ENCODE measurements at places on chromosomes 2 and 18.

DNA sequence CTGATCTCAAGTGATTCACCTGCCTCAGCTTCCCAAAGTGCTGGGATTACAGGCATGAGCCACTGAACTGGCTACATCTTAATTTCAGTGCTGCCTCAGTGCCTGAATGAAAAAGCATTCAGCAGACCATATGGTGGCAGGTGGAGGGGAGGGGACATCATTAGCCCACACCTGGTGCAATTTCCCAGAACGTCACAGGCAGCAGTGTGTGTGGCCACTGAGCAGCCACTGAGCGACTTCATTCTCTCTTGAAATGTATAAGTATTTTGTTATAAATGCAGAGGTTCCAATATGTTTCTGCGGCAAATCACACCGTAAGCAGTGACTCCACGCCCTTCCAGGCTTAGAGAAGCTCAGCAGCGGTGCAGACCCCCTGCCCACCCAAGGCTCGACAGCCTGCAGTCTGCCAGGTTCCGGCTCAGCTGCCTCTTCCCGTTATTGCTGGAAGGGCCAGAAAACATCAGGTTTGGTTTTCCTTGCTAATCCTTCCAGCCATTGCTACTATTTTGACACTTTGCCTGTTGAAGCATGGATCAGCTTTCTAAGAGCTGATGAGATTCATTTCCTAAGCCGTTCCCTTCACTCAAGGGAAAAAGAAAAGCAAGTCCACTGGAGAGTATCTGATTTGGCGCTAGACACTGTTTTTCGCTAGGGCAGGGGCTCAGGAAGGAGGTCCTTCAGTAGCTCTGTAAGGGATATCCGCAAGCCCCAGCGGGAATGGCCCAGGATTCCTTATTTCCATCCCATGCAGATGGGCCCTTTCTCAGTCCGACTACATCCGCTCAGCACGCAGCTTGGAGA is 250.7 kb downstream of the VAPA start:
- DNase-seq, result no peak

GRCh38 chr2:67613227-67613626 is 216.1 kb downstream of the ETAA1 start:
- DNase-seq, result no peak

- no peak for DNase-seq
Measured at GRCh38 chr18:984004-984403, 79.3 kb downstream of the ADCYAP1 start.

GRCh38 chr2:202116691-202117090 is 43.6 kb downstream of the KIAA2012 start:
- DNase-seq, result no peak

GRCh38 chr2:172929644-172930043 is 146.0 kb upstream of the MAP3K20 start:
- no peak for DNase-seq

DNA sequence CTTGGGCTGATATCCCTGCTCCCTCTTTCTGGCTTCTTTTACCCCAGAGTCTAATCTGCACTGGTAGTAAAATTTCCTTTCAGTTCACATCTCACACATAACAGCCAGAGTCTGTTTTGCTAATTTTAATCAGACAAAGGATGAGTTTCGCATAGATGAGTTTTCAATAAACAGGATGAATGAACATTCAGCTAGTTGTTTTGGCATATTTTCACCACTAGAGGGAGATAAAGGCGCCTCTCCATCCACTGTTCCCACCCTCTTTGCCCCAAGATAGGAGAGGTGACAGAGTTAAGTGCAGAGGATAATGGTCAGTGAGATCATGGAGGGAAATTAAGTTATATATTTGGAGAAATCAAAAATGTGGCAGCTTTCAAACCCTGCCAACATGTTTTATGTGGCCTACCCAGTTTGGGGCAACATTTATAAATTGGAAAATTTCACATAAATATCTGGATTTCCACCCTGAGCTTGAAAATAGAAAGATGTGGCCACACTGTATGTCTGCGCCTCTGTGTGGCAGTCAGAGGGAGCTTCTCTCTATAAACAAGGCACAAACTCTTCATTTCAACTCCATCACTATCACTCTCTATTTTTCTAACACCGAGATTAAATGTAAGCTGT is 48.5 kb upstream of the DTNA start:
- no peak for DNase-seq

DNA sequence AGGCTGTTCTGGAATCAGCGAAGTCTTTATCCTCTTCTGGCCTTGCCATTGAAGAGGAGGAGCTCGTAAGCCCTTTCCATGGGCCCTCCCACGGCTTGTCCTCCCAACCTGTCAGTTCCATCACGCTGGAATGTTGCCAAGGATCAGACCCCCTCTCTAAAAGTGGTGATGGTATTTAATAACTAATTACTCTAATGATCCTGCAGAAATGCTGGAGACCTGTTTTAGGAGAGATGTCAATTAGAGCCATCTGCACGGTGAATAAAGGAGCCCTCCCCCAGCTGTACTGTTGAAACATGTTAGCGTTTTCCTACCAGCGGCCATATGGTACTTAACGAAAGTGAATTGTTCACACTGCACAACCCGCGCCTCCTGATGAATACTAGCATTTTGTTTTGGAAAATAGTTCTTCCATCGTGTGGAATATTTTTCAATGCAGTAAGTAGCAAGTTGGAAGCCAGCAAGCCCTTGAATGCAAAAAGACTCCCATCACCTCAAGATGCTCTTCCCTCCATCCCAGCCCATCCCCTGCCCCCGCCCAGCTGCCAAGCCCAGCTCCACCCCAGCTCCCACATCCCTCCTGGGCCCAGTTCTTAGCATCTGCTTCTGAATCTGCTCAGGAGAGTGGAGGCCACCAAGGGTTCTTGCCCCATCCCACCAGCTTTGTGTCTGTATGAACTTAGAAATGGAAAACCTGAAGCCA is 145.4 kb downstream of the KLHL29 start:
- DNase-seq, result no peak

DNA sequence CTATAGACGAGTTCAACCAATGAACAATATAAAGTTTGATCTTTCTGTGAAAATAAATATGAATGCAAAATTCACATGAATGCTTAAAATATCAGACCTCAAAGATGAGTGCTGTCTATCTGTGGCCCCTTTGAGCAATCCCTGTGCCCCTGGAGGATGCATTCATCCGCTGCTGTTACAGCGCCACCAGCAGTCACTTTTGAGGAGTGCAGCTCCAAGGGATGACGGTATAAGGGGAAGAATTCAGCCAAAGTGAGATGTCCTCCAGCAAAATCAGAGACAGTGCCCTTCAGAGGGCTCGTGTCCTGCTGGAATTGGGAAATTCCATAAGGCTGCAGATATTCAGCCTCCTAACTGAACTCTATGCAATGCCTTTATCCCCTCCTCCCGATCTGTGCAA is 12.0 kb upstream of the CHRNA1 start:
- DNase-seq, result no peak

GRCh38 chr2:224222291-224222690 is 179.6 kb downstream of the FAM124B start:
- no peak for DNase-seq

- no peak for DNase-seq
Measured at GRCh38 chr2:66596256-66596655, 161.3 kb downstream of the MEIS1 start.

- DNase-seq, result no peak
Measured at GRCh38 chr2:96831679-96832078, 12.1 kb downstream of the ANKRD23 start.

- DNase-seq, result no peak
Measured at GRCh38 chr18:8468921-8469335, 140.3 kb upstream of the RAB12 start.

DNA sequence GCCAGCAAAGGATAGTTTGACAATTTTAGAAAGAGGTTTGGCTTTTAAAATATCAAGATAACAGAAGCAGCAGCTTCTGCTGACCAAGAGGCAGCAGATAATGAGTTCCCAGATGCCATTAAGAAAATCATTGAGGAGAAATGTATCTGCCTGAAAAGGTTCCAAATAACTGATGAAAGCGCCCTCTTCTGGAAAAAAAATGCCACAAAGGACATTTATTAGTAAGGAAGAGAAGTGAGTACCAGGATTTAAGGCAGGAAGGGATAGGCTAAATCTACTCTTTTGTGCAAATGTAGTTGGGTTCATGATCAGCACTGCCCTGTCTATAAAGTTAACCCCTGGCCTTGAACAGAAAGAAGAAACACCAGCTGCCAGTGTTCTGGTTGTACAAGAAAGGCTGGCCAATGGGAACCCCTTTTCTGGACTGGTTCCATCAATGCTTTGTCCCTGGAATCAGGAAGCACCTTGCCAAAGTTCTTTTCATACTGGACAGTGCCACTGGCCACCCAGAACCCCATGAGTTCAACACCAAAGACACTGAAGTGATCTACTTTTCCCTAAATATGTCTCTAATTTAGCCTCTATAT is 40.6 kb downstream of the DHX57 start:
- no peak for DNase-seq

- DNase-seq, result peak; percentile 80
Measured at GRCh38 chr2:218898109-218898878, 17.6 kb downstream of the WNT10A start.

DNA sequence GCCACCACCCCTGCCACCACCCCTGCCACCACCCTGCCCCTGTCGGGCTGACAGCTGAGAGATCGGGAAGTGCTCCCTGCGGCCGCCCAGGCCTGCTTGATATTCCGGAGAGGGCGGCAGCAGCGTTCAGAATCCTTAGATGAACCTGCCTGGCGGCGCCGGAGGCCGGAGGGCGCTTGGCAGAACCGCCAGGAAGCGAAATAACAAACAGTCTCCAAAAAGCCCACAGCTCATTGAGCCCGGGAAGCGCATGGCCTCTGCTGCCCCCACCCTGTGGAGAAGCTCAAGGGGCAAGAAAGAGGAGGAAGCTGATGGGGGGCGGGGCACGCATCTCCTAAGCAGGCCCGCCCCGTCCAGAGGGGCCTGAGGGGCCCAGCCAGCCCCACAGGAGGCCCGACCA is 92.2 kb upstream of the MBOAT2 start:
- DNase-seq, result no peak

DNA sequence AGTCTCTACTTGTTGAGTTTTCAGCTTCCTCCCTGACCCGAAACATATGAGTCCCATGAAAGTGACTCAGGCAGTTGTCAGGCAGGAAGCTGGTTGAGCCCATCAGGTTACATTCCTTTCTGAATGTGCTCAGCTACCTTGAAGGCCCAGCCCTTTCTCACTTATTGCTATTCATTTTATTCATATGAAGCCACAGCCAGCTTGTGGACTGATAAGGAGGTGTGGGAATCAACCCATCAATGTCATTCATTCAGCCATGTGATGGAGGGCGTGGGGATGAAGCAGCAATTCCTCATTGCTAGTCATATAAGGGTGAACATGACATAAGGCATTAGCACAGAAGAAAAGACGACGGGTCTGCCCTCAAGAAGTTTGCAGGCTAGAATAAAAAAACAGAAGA is 5.3 kb upstream of the VPS4B start:
- no peak for DNase-seq

DNA sequence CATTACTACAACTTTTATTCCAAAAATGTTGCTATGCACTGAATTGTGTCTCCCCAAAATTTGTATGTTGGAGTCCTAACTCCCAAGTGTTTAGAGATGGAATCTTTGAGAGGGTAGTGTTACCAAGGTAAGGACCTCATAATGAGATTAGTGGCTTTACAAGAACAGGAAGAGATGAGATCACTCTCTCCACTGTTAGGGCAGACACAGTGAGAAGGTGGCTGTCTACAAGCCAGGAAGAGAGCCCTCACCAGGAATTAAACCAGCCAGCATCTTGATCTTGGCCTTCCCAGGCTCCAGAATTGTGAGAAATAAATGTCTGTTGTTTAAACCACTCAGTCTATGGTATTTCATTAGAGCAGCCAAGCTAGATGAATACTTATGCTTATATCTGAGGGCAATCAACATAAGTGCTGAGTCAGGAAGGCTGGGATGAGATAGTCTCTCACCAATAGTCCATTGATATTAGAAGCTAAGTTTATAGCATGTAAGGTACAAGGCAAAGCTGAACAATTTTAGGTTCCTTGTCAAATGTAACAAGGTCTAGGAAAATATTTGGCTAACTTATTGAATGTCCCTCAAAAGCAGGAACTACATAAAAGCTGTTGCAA is 317.6 kb upstream of the REG3G start:
- no peak for DNase-seq

DNA sequence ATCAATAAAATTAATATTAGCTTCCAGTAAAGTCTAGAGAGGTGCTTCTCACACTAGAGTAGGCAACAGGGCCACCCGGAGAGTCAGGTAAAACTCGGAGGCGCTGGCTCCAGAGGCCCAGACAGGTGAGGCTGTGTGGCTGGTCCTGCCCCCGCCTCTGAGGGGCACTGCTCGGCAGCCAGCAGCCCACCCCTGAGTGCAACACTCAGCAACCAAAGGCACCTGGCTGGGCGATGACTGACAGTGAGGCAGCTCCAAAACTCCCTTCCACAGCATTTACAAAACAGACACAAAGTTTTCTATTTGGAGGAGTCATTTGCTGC is 138.8 kb upstream of the ID2 start:
- DNase-seq, result no peak

GRCh38 chr2:165635532-165635931 is 158.5 kb downstream of the GALNT3 start:
- DNase-seq, result no peak

DNA sequence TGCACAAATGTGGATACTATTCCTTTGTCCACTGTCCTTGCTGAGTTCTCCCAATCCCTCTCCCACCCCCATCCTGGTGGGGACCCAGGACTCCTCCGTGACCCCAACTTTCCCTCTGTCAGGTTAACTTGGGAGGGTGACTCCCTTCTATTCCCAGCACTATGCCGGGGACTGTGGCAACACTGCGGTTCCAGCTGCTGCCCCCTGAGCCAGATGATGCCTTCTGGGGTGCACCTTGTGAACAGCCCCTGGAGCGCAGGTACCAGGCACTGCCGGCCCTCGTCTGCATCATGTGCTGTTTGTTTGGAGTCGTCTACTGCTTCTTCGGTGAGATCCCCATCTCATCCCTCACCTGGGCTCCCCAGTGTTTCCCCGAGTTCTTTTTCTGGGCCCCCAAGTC is 739 bp downstream of the TMEM198 start:
- no peak for DNase-seq

DNA sequence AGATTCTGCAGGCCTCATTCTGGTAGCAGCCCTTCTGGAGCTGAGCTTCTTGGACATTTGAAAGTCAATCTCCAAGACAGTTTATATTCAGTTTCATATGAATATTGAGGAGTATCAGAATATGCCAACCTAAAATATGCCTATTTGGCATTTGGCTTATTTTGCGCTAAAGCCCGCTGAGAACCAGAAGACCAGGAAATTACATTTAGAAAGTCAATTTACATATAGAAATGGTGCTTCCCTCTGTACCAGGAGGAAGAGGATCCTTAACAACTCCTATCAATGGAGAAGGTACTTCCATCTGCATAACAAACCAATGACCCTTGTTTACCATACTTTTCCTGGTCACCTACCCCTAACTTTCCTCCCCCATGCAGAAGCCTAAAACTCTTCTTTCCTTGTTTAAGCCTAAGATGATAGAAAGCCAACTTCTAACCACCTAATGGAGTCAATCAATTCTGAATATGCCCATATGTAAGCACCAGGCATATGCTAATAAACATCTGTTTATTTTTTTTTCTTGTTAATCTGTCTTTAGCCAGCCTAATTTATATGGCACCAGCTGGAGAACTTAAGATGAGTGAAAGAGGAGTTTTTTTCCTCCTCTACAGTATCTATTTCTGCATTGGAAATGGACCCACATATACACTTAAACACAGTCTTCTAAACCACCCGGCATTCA is 57.0 kb upstream of the DYNC1I2 start:
- no peak for DNase-seq
